Fibroblast of skin of back (primary cell): ENCODE measurements at places on chromosomes 7 and 10.

- DNase-seq, result no peak
These were observed 23.3 kb downstream of the CD36 start for GRCh38 chr7:80661729-80662128.

DNA sequence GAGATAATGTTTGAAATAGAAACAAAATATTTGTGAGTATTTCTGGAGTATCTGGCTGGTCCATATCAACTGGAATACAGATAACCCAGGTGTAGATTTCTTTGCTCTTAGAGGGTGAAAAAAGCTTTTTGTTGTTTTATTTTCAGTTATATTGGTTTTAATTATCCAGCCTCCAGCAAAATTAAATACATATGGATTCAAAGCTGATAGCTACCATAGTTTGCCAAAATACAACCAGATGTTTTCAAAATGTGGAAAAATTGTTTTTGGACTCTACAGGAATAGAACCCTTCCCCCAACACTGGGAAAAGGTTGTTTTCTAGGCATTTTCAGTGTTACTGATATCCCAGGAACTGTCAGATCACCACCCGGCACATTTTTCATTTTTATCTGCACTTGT, 30.1 kb downstream of the LRRC17 start:
- DNase-seq, result no peak

DNA sequence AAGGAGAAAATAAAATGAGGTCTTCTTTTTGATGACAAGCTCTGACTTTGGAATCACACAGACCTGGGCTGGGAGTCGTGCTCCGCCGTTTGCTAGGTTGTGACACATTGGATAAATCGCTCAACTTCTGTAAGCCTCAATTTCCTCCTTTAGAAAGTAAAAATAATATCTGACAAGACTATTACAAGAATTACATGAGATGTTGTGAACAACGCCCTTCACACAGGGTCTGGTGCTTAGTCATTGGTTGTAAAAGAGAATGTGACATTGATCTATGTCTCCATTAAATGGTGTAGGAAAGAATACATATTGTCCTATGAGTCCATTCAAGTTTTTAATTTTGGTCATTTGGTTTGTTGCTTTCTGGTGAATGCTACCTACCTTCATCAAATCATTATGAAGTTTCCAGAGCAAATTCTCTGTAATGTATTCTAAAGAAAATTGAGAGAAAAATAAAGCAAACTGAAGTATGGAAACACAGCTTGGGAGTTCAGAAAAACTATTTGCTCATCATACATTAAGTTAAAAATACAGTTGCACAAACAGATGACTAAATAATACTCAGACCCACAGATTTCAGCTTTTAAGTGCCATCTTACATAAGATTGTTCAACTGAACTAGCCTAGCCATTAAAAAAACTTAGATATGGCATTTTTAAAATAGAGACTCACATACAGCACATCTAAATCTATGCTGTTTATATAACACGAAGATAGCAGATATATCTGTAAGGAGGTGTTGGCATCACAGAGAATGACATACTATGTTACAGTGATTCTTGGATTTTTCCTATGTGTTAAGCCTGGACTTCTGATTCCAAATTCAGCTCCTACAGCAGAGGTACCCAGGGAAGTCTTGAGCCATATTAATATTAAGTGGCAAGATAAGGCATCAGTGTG, 12.3 kb upstream of the ADRB1 start:
- peak; percentile 15 for DNase-seq

- no peak for DNase-seq
These were observed 14.2 kb upstream of the LIPN start for GRCh38 chr10:88745633-88746032.

DNA sequence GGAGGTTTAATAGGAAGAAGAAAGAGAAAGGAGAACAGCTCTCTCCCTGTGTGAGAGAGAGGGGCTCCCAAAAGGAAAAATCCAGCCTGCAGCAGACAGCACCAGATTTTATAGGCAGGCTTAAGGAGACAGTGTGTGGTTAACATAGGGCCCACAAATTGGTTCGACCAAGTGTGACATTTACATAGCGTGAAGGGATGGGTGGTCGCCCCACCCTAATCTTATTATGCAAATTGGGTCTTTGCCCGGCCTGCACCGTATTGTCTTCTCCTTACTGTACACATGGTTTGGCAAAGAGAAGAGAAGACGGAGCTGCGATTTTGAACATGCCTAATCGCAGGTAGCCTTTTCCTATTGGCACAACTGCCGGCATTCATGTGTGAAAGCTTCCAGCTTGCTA, 756.3 kb downstream of the NXPH1 start:
- no peak for DNase-seq

GRCh38 chr7:6071406-6071805, 40.2 kb downstream of the ANKRD61 start:
- DNase-seq, result no peak

DNA sequence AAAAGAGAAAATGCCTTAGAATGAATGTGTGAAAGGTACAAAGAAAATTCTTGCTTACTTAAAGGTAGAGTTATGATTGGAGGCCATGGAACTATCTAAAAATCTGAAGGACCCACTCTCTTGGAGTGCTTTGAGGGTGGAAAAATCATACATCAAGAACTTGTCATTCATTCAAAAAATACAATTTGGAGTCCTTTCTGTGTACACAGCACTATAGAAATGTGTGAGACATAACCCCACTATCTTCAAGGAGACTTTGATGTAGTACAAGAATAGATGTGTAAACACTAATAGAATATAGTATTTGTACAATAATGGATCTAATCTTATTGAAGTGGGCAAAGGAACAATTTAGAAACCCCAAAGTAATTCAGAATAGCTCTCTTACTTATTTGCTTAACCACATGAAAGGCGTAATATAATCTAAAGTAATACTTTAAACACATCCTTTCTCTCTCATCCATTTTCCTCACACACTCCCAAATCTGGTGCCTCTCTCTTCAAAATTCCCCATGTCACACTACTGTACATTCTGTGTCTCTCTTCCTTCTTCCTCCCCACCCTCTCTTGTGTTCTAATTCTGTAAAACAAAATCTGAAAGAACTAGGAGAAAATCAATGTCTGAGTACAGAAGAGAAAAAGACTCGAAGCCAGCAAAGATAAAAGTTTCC, 166.7 kb downstream of the DNAJB9 start:
- DNase-seq, result no peak

GRCh38 chr7:73881352-73882046, 20.5 kb downstream of the TMEM270 start:
- no peak for DNase-seq

DNA sequence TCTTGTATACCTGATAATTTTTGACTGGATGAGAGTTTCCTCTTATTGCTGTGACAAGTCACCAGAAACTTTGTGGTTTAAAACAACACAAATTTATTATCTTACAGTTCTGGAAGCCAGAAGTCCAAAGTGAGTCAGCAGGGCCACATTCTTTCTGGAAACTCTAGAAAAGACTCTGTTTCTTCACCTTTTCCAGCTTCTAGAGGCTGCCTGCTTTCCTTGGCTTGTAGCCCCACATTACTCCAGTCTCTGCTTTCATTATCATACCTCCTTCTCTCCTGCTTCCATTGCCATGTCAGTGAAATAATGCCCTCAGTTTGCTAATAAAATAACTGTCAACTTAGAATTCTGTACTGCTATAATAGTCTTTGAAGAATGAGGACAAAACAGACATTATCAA, 65.3 kb downstream of the VCL start:
- peak; percentile 72 for DNase-seq

DNA sequence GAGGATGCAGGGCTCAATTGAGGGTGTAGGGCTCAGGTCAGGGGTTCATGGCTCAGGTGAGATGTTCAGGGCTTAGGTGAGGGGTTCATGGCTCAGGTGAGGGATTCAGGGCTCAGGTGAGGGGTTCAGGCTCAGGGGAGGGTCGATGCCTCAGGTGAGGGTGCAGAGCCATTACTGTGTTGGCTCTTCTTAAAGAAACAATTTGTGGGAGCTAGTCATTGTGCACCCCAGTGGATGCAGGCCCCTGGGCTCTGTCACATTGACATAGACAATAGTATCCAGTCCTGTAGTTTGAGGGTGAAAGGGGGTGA, 86.7 kb downstream of the ADCY1 start:
- no peak for DNase-seq

- no peak for DNase-seq
These were observed 47.3 kb downstream of the NKX6-2 start for GRCh38 chr10:132738454-132739224.

DNA sequence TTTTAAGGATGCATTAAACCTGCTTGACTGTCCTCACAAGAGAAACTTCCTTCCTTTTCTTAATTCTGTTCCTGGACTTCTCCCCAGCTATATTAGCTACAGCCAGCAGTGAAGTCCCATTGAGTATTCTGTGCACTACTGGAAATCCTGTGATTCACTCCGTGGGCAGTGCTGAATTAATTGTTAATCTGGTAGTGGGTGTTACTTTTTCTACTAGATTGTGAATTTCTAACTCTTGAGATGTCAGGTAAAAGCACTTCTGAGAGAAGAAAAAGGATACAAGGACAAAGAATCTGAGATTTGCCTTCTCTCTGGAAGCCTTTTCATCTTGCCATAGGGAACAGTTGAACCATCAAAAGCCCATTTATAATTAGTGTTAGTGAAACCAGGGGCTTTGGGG, 33.9 kb downstream of the CYCS start:
- DNase-seq, result no peak

GRCh38 chr10:43318976-43319960, 52.2 kb upstream of the FXYD4 start:
- no peak for DNase-seq

GRCh38 chr10:104581884-104582601, 59.0 kb upstream of the SORCS3 start:
- DNase-seq, result peak; percentile 45

- DNase-seq, result peak; percentile 32
These were observed 871 bp upstream of the GTF2IRD1 start for GRCh38 chr7:74452748-74453321.

DNA sequence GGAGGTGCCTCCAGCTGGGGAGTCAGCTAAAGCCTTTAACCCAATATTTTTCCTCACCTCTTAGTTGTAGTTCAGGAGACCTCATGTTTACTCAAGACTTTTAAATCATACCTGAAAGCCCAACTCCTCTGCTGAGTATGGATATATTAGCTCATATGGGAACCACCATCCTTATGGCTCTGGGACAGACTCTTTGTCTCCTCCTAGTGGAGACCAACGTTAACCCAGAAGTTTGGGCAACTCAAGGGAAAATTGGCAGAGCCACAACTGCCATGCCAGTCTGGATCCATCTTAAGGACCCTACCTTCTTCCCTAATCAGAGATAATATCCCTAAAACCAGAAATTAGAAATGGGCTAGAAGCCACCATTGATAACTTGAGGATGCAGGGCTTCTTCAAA, 80.8 kb downstream of the TMEM106B start:
- no peak for DNase-seq

DNA sequence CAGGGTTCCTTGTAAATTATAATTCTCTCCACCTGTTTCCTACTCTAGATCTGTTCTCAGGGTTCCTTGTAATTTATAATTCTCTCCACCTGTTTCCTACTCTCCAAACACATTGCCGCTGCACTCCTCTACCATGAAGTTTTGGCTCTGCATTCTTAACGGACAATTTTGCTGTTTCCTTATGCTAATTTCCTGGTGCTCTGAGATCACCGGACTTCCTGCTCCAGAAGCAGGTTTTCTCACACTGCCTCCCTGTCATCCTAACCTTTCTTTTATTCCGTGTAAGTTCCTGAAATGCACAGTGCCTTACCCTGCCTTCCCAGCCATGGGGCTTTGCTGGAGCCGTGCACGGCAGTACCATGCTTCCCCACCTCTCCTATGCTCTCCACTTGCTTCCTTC, 256.8 kb downstream of the PLXNA4 start:
- no peak for DNase-seq

- no peak for DNase-seq
These were observed 2.6 kb upstream of the GATA3 start for GRCh38 chr10:8051851-8052257.

DNA sequence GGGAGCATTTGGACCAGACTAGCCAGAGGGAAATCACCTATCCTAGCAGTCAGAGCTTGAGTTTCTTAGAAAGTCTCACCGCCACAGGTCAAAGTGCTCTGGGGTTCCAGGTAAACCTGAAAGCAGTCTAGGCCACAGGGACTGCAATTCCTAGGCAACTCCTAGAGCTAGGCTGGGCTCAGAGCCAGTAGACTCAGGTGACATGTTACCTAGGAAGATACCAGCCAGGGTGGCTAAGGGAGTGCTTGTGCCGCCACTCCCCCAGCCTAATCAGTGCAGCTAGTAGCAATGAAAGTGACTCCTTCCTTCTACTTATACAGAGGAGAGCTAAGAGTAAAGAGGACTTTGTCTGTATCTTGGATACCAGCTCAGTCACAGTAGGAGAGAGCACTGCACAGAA, 348.7 kb upstream of the HPS1 start:
- no peak for DNase-seq

DNA sequence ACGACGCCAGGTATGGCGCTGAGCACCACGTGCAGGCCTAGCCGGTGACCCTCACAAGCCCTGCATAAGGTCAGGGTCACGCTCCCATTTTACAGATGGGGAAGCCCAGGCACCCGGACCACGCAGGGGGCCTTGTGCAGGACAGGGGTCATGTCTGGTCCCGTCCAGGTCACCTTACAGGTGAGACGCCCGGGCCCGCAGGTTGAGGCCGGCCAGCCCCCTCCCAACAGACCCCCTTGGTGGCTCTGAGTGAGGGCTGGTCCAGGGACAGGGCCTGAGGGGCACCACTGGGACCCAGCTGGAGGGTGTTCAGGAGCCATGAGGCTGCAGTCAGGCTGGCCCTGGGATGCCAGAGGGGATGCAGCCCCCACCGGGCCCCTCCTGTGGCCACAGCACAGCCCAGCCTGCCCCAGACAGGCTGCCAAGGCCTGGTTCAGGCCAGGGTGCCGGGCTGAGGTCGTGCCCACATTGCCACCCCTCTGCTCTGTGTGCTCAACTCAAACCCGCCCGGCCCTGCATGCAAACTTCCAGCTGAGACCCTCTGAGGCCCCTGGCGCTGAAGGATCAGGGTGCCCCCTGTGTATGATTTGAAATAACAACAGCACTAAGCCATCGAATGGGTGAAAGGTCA, 69.0 kb downstream of the PWWP2B start:
- DNase-seq, result no peak

DNA sequence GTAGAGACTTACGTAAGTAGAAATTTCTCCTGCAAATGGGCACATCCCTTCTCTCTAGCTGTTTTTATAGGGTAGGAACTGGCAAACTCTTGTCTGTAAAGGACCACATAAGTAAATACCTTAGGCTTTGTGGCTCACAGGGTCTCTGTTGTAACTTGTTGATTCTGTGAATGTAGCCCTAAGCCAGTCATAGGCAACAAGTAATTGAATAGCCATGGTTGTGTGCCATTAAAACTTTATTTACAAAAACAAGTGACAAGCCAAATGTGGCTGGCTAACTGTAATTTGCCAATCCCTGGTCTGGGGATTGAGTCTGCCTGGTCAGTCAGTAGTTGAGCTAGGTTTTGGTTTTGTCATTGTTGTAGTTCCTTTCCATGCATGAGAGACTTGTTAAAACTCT, 5.3 kb upstream of the KLF6 start:
- DNase-seq, result no peak

GRCh38 chr7:101614939-101615302, 14.2 kb downstream of the MYL10 start:
- peak; percentile 62 for DNase-seq

GRCh38 chr10:49254556-49255318, 44.2 kb upstream of the C10orf71 start:
- no peak for DNase-seq
